ENCODE measurements at places on chromosomes 3 and 15. TPM values are rescaled to one million over a fixed set of nuclear protein-coding genes. Genes with fewer than 3 reads are reported as not detected.
A peak's percentile ranks its signal among the peaks of the same experiment; 100 is the strongest.

DNA sequence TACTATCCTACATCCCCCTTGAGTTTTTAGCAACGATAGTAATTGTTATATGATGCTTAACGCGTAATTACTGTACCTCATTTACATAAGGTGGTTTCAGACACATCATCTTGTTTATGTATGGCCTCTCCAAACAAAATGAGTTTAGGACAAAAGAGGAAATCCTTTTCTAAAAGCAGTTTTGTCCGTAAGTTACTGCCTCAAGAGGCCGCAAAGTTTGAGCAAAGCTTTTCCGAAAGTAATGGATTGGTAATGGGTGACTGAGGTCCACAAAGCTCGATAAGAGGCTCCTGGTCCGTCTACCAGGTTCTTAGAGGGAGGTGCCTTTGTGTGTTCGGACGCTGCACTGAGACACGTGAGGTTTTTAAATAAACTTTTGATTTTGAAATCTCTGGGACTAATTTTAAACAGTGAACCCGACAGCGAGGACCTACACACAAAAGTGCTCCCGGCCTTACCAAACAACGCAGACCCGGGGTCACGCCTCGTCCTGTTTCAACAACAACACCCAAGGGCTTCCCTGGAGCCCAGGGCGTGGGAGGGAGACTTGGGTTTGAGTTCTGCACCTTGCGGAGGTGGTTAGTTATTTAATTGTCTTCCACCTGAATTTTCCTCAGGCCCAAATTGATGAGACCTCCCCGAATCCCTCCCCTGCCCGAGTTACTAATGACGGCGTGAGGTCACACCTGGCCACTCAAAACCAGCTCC is 456 bp upstream of the C15orf61 start:
- DNase-seq: no peak

DNA sequence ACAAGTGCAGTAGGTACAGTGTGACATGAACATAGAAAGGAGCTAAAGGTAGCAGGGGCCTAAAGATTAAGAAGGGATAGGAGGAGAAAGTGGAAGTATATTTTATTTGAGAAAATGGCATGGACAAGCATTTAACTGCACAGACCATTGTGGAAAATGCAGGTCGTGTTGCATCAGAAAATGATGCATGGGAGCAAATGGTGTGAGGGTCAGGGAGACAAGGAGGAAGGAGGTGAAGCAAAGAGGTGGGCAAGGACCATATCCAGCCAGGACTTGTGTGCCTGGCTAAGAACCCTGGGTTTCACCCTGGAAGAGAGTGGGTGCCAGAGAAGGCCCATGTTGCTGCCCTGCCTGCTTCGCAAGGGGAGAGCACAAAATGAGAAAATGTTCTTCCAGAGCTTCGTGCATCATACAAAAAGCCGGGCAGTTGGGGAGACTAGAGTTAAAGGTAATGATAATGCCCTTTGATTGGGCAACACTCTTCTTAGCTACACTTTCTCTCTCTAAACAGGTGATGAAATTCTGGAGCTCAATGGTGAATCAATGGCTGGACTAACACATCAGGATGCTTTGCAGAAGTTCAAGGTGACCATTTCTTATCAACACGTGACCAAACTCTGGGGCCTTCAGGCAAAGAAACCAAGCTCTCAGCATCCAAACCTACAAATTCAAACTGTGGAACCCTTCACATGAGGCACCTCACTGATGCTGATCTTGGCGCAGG is 45.5 kb downstream of the STARD5 start:
- no peak for DNase-seq

- DNase-seq: no peak
Measured at GRCh38 chr15:78682693-78683410, 41.8 kb upstream of the CHRNB4 start.

DNA sequence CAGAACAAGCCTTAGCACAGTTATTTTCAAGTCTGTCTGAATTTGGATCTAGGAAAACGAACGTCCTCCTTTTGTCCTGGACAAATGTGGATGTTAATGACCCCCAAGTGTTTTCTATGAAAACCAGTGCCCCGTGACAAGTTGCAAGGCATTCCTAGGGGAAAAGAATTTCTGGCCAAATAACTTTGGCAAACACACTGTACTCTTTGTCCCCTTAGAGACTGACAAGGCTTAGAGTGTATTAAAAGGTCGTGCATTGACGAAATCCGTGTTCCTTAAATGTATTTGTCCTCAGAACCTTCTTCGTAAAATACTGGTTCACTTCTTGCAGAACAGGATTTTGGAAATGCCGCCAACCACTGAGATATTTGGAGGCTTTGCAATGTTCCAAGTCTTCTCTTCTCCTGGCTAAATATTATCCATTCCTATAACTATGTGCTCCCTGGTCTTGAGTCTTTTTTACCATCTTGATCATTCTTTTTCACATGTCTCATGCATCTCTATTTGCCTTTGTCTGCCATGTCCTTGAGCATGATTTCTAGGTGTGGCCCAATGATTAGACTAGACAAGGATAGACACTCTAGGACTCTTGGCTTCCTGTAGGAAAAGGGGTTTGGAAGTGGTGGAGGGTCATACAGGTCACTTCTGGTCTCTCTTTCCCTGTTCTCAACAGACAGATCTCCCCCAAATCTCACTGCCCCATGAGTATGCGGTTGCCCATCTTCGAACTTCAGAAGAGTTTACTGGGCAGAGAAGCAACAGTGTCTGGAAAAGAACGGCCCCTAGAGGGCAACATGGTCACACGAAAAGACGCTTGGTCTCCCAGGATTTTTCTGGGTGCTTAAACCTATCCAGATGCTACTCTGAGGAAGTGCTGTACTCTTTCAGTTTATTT is 117.5 kb downstream of the EDEM1 start:
- peak; percentile 26 for DNase-seq

DNA sequence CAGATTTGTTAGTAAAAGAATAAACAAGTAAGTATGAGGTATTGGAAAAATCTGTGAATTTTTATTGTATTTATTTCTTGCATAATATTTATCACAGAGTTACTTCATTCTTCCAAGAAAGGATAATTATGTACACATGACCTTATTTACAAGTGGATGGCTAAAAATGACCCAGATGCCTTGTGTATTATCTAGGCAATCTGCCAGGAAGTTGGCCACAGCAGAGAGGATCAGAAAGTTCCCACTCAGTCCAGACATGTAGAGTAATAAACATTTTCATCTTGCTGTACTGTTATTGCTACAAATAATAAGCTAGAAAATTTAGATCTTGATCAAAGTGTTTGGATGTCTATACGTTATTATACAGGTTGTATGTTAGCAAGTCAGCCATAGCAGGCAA is 317.1 kb downstream of the EPHA6 start:
- peak; percentile 2 for DNase-seq

GRCh38 chr15:34436956-34437442 is 609 bp downstream of the GOLGA8A start:
- DNase-seq: peak; percentile 47

- DNase-seq: peak; percentile 29
Measured at GRCh38 chr3:62445275-62445674, 71.9 kb upstream of the FEZF2 start.

GRCh38 chr3:102354818-102355515 is 79.8 kb upstream of the ZPLD1 start:
- DNase-seq: peak; percentile 87

DNA sequence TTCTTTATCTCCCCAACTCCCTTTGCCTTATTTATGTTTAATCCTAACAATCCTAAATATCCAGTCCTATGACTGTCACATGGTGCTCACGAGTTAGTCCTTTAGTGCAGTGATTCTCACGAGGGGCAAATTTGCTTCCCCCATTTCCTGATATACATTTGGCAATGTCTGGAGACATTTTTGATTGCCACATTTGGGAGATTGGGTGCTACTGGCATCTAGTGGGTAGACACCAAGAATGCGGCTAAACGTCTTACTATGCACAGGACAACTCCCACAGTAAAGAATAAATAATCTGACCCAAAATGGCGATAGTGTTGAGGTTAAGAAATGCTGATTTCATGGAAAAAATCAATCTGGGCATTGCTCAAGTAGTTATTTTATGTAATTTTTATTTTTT is 466.5 kb downstream of the ROBO2 start:
- DNase-seq: no peak

- DNase-seq: no peak
Measured at GRCh38 chr3:153744889-153745288, 376.3 kb upstream of the ARHGEF26 start.

GRCh38 chr3:197713477-197713822 is 23.3 kb downstream of the RUBCN start:
- DNase-seq: no peak

GRCh38 chr3:32945136-32945535 is 6.3 kb upstream of the CCR4 start:
- peak; percentile 47 for DNase-seq

DNA sequence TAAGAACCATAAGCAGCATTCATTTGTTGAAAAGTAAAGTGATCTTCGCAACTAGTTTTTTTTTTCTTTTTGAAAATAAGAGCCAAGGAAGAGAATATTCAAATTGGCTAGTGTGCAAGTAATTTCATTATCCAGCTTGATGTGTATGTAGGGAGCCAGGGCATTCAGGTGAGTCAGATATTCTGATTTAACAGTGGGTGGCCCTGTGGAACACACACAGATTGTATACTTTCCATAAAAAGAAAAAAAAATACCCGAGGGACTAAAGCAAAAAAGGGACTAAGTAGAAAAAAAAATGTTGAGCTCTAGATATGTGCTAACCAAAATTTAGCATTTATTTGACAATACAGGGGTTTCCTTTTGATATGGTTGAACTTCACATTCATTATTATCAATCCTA is 96.9 kb upstream of the ROPN1 start:
- DNase-seq: no peak

The TUSC7 gene
- total RNA-seq: not detected

The SUCLG2 gene
- 26.3 TPM for total RNA-seq

The ABHD2 gene
- 34.6 TPM for total RNA-seq

The COPS2 gene
- total RNA-seq: 43.1 TPM

The CISH gene
- total RNA-seq: 0.81 TPM

Data from M059J (cell line).